B cell (primary cell): ENCODE measurements at places on chromosomes 3 and 15.
A peak's percentile ranks its signal among the peaks of the same experiment; 100 is the strongest.

DNA sequence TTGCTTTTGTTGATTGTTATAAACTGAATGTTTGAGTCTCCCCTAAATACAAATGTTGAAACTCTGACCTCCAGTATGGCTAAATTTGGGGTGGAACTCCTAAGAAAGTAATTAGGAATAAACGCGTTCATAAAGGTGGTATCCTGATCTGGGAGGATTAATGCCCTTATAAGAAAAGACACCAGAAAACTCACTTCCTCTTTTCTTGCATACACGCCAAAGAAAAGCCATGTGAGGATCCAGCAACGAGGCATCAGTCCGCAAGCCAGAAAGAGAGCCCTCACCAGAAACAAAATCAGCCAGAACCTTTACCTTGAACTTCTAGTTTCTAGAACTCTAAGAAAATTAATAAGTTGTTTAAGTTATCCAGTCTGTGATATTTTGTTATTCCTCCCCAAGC, 37.4 kb upstream of the AZI2 start:
- H3K27ac ChIP-seq: no peak overlapping the region
- H3K4me1 ChIP-seq: no peaks in the 10 kb centered on the region
- DNase-seq: no peak
- no peaks in the 10 kb centered on the region for H3K27me3 ChIP-seq

DNA sequence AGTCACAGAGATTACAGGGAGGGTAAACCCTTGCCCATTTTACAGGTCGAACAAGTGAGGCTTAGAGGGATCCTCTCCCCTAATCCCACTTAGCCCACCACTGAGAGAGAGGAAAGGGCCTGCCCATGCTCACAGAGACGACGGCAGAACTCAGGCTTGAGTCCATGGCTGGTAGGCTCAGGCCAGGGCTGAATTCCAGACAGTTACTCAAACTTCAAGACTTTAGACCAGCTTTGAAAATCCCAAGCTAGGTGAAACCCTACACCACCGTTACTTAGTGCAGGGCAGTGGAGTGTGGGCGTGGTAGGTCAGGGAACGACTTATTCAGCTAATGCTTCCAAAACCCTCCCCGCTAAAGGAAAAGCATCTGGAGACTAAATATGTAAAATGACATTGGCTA, 16.4 kb downstream of the GRIP2 start:
- H3K27me3 ChIP-seq: no peaks in the 10 kb centered on the region
- no peak for DNase-seq
- no peaks in the 10 kb centered on the region for H3K36me3 ChIP-seq
- no peak overlapping the region for H3K4me3 ChIP-seq
- H3K27ac ChIP-seq: no peak overlapping the region

DNA sequence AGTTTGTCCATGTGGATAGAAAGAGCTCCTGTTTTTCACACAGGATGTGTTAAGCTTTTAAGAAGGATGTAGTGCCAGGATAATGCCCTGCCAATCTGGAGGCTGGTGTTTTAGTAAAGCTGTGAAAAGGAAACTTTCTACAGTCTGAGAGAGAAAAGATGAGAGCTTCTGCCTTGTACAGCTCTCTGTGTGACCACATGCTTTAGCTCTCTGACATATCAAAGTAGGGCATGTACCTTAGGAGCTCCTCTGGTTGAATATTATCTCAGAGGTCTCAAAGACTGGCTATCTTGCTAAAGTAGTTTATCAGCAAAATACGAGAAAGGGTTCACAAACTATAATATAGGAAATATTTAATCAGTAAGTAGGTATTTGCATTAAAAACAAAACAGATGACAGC, 30.4 kb downstream of the CDIN1 start:
- H3K27me3 ChIP-seq: no peaks in the 10 kb centered on the region
- H3K27ac ChIP-seq: no peak overlapping the region
- H3K4me1 ChIP-seq: no peaks in the 10 kb centered on the region
- no peaks in the 10 kb centered on the region for H3K36me3 ChIP-seq
- DNase-seq: no peak

DNA sequence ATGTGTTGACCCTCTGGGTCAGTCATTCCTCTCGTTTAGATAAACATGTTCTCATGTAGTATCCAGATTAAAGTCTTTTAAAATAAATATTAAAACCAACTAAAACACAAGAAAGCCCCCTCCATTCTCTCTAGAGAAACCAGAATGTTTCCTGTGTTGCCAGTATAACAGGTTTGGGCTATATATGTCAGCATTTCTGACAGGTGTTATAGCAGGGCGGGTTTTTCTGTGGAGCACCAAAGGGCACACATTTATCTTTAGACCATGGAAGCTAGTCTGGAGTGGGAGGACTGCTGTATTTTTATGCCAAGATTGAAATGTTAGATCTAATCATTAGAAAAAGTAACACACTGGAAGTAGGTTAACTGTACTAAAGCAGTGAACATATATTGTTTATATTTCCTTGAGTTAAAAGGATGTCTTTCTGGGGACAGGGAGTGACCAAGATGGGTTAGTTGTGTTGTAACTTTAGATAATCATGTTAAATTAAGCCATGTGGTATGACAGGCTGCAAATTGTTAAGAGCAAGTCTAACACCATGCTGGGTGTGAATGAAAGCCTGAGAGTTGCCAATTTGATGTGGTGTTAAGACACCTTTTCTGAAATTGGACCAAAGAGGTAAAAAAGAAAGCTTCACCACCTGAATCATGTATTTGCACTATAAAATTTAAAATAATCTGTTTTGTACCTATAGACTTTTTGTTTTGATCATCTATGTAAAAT, 15.6 kb downstream of the KCTD6 start:
- no peak overlapping the region for H3K27ac ChIP-seq
- H3K4me3 ChIP-seq: no peak overlapping the region
- no peaks in the 10 kb centered on the region for H3K36me3 ChIP-seq

GRCh38 chr3:53711387-53711786, 134.8 kb downstream of the CHDH start:
- no peak overlapping the region for H3K27ac ChIP-seq
- DNase-seq: no peak
- H3K4me1 ChIP-seq: peaks cover 10% of the 10 kb centered on the region
- H3K4me3 ChIP-seq: no peak overlapping the region
- peaks cover 10% of the 10 kb centered on the region for H3K27me3 ChIP-seq

DNA sequence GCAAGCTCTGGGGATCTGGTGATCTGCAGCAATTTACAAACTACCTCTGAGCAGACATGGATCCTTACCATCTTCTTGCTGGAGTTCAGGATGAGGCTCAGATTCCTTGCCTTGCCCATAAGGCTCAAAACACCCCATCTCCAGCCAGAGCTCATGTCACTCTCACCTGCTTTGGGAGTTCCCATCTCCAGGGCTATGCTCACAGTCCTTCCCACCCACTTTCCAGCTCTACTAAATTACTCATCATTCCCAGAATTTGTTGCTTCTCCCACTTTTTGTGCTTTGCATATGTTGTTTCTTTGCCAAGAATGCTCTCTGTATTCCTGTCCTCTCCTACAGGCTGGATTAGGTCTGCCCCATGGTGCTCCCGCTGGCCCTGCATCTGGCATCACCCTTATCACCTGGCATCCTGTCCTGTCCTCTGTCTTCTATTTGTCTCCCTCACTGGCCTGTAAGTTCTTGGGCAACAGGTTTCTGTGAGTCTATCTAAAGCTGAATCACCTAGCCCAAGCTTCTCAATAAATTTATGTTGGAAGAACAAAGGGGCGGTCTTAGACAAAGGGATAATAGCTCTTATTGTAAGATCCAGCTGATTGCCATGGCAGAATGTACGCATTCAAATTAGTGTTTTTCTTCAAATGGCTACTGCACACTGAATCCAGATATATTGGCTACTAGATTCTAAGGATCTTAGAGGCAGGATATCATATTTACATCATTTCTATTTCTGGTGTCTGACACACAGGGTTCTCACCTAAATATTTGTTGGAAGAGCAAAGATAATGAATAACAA, 179.2 kb downstream of the CLSTN2 start:
- DNase-seq: no peak
- H3K27me3 ChIP-seq: peaks cover 3% of the 10 kb centered on the region
- H3K4me1 ChIP-seq: no peaks in the 10 kb centered on the region
- no peak overlapping the region for H3K27ac ChIP-seq

GRCh38 chr3:185318141-185318540, 44.8 kb upstream of the MAP3K13 start:
- H3K27ac ChIP-seq: no peak overlapping the region
- no peak for DNase-seq
- H3K4me3 ChIP-seq: no peak overlapping the region
- H3K4me1 ChIP-seq: no peaks in the 10 kb centered on the region
- no peaks in the 10 kb centered on the region for H3K36me3 ChIP-seq

GRCh38 chr3:188185717-188186251, 31.8 kb downstream of the LPP start:
- no peak overlapping the region for H3K4me3 ChIP-seq
- no peaks in the 10 kb centered on the region for H3K27me3 ChIP-seq
- peak overlapping the region; percentile 72 for H3K27ac ChIP-seq
- H3K4me1 ChIP-seq: peaks cover 23% of the 10 kb centered on the region
- H3K36me3 ChIP-seq: peaks cover 15% of the 10 kb centered on the region
- peak; percentile 45 for DNase-seq

DNA sequence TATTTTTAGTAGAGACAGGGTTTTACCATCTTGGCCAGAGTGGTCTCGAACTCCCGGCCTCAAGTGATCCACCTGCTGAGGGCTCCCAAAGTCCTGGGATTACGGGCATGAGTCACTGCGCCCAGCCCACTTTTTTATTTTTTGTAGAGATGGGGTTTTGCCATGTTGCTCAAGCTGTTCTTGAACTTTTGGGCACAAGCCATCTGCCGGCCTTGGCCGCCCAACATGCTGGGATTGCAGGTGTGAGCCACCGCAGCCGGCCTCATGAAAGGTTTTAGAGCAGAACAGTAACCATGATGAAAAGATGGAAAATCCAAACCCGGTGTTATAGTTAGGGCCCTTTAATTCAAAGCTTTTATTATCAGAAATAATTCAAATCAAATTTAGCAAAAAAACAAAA, 15.6 kb upstream of the MB21D2 start:
- no peak overlapping the region for H3K27ac ChIP-seq
- no peaks in the 10 kb centered on the region for H3K27me3 ChIP-seq
- H3K4me3 ChIP-seq: no peak overlapping the region
